ENCODE measurements at places on chromosomes 1 and 21.

DNA sequence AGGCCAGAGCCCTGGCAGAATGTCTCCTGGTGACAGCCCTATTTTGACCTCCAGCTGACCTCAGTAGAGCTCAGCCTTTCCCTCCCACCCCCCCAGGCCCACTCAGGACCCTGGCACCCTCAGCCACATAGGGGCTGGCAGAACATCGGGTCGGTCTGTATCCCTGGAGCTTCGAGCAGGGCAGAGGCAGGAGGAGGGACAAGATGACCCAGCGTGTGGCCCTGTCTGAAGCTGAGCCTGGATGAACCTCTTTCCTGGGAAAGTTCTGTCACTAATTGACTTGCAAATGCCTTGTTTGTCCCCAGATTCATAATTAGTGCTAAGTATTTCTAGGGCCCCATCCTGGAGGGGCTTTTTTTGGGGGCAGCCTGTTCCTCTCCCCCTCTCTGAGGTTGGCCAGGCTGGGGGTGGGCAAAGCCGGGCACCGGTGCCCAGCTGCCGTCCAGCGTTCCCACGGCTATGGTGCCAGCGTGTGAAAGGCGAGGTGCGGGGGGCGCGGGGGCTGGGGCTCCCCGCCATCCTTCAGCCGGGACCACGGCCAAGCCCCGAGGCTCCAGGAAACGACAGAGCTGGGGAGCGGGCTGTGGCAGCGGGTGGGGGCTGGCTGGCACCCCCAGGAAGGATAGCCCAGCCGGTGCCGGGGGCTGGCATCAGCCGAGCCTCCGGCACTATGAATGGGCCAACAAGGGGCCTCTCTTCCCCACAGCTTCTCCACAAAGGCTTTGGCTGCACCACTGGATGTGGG, 31.4 kb downstream of the RHBG start:
- no peak for DNase-seq

DNA sequence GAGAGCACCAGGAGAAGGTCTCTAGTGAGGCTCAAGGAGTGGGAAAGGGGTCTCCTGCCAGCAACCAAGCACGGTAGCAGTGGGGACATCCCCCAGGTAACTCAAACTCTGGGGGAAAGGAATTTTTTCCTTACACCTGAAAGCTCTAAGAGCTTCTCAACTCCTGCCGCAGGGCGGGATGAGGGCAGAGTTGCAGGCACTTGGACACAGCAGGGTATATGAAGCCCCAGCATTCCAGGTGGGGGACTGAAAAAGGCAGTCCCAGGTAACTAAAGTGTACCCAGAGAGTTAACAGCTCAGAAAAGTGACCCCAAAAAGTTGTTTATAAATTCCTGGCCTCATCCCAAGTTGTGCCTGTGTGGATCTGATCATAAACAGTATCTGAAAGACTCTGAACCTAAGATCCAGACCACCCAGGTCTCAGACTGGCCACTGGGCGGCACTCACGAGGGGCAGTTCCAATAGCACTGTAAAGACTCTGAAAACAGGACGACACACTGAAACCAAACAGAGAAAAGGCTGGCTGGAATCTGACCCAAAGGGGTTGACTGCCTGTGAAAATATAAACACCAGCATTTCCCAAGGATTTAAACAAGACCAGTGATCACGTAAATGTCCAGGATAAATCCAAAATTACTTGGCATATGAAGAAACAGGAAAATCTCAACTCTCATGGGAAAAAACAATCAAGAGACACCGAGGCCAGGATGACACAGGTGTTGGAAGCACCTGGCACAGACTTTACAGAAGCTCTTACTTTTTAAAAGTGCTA, 47.5 kb downstream of the HSF2BP start:
- peak; percentile 66 for DNase-seq

DNA sequence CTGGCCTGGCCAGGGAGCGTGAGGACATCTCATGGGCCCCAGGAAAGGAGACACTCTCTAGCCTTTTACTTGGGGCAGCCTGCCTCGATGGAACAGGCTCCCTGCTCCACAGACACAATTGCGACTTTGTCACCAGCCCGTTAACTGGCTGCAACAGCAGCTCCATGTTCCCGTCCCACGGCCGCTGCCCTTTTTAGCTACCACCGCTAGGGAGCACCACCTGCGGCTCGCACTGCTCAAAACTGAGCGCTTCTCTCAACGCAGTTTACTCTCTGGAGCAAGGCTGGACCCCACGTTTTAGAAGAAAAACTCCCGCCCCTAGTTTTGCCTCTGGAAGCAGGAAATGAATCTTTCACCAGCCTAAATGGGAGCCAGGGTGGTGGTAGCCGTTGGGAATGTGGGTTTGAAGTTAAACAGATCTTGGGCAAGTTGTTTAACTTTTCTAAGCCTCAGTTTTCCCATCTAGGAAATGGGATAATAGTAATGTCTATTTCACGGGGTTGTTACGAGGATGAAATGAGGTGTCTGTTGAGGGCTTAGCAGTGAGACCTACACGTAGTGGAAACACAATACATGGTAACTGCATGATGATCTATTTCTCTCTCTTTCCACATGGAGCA, 3.5 kb upstream of the LRRC38 start:
- DNase-seq: no peak

DNA sequence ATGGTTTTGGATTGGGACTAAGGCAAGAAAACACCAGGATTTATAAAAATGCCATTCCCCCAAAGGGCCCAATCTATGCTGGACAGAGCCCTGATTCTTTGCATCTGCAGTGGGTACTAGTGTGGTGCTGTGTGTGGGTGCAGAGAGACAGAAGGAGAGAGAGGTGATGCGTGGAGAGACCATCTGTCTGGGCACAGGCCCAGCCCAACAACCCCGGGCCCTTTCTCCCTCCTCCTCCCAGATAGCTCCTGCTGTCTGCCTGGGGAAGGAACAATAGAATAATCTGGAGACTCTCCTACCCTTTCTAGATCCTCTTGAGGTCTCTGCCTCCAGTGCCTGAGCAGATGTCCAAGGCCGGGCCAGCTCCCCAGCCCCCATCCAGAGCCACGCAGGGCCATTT, 15.1 kb downstream of the KIAA1614 start:
- DNase-seq: no peak

DNA sequence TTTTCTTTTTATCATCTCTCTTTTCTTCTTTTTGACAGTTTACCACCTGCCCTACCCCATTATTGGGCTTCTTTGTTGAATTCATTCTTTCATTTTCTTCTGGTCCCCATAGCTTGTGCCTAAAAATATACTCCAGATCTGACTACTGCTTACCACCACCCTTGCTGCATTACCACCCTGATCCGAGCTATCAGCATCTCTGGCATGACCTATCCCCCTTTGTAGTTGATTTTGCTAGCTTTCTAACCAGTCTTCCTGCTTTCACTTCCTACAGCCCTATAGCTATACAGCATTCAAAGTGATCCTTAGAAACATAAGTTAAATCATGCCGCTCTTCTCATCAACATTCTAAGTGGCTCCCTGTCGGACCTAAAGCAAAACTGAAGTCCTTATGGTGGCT, 59.4 kb upstream of the MPC2 start:
- no peak for DNase-seq

DNA sequence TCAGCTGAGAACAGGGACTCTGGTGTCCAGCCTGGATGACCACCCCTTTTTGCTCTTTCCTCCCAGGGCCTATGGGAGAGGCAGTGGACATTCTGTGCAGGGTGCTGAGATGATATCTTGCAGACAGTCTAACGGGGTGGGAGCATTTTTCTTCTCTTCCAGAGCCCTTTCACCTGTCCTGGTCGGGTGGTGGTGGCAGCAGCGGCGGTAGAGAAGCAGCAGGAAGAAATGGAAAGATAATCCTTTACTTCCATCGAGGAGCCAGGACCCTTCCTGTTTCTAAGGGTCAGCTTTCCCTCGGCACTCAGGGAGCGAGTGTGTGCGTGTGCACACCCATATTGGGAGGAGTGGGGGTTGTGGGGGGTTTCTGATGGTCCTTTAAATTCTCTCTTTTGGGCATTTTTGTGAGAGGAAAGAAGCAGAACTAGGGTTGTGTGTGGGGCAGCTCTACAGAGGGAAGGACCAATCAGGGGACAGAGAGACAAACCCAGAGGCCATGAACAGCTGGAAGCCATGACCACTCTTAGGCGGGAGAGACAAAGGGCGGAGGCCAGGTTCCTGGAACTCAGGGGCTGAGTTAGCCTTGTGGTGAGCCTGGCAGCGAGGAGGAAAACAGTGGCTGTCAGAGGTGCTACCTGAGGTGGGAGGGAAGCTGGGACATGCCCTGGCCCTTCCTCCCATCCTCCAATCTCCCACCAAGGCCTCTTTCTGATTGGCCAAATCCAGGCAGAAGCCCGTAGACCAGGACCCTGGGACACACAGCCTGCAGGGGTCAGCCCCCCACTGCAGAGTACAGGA, 31.2 kb upstream of the CSF3R start:
- DNase-seq: no peak

GRCh38 chr1:84366786-84367185, 31.5 kb upstream of the DNASE2B start:
- DNase-seq: no peak

DNA sequence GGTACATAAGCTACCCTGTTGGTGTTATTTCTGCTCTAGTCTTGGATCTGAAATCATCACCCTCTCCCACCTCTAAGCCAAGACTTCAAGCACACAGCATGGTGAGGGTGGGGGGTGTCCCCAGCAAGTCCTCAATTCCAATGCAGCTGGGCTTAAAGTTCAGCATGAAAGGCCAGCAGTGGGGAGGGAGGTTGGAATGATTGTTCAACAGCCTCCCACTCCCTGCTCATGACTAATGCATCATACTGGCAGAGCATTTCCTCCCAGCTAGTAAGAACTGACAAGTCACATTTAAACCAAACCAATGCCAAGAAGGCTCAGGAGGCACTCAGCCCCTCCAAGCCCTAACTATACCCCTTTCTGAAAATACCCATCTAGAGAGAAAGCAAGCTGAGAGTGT, 50.1 kb downstream of the TIAM1 start:
- DNase-seq: no peak

GRCh38 chr1:101200513-101200912, 36.3 kb upstream of the S1PR1 start:
- DNase-seq: no peak

DNA sequence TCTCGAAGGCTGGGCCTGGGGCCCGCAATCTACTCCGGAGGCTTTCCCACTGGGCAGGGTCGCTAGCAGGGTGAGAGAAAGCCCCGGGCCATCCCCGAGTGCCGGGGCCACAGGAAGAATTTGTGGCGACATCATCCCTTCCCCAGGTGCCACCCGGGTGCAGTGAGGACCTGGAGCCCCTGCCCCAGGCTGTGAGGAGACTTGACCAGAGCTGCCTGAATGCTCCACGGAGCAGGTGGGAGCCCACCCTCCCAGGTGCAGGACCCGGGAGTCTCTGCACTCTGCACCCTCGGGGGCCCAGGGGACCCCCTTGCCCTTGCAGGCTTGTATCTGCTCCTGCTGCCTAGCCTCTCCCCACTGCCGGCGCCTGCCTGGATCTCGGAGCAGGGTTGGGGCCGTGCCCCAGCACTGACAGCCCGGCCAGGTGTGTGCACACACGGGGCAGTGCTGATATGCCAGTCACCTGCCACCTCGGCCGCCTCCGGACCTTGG, 67.5 kb upstream of the RGS7 start:
- no peak for DNase-seq

DNA sequence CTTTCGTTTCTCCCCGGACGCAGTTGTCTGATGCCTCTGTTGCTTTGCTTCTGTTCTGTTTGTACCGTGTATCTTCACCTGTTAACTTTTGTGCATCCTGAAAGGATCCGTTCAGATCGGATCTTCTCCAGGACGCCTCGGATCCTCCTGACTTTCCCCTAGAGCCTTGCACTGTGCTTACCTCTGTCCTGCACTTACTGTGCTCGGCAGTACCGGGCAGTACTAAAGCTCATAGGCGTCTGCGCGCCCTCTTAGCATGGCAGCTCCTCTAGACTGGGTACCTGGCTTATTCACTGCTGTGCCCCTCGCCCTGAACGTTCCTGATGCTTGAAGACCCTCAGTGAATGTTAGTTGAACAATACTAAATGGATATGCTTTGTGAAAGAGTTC, 934 bp downstream of the SCP2 start:
- no peak for DNase-seq

DNA sequence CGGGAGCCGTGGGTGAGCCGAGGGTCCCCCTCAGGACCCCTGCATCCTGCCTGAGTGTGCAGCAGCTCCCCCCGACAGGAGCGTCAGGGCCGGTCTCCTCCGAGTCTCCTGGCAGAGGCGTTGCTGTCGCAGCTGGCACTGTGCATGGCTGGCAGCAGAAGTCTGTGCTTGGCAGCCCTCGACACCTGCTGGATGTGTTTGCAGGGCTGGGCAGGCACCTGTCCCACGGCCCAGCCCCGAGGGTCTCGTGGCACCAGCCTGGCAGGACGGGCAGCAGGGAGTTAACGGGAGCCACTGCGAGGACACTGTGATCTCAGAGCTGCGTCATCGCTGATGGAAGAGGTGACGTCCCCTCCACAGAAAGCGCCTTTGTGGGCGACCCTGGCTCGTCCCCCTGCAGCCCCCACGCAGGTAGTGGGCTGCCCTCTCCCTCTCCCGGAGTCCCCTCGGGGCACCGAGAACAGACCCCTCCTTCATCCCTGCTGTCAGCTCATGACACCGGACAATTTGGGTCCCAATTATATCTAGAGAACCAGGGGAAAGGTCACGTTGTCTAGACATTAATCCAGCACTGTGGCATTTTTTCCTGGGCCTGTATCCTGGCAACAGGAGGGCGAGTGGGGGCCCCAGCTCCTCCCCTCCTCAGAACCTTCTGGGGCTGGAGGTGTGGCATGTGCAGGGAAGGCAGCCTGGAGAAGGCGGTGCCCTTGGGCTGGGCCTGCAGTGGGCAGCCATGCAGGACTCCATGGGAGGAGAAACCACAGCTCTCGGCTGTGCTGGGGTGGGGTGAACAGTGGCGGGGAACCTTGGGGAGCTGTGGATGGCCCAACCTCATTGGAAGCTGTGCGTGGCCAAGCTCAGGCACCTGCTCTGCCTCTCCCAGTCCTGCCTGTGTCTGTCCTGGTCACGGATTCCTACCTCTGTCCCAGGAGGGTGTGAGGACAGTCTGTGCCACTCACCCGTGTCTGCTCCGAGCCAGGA, 15.4 kb downstream of the COL18A1 start:
- no peak for DNase-seq

GRCh38 chr1:233016798-233017197, 66.4 kb downstream of the NTPCR start:
- DNase-seq: no peak

GRCh38 chr21:21216047-21216446, 217.8 kb downstream of the NCAM2 start:
- no peak for DNase-seq
